Endothelial cell of umbilical vein (primary cell): ENCODE measurements at places on chromosomes 4 and X.
A peak's percentile ranks its signal among the peaks of the same experiment; 100 is the strongest.

DNA sequence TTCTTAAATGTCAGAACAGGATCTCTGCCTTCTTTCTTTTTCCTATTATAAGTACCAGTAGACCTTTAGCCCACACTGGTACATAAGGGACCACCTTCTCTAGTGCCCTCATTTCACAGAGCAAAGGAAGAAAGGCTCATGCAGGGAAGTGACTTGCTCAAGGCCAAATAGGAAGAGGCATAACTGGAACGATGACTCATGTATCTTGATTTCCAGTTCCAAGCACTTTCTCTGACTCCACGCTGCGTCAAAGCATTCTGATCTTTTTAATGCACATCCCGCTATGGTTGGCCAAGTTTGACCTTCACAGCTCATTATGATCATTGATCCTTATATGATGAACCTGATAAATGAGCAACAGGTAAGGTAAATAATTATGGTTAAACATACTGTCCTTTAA lies 542.0 kb downstream of the GBA3 start:
- no peaks in the 10 kb centered on the region for H3K4me1 ChIP-seq
- no peak overlapping the region for H3K27ac ChIP-seq
- H3K27me3 ChIP-seq = no peaks in the 10 kb centered on the region
- no peaks in the 10 kb centered on the region for H3K36me3 ChIP-seq
- DNase-seq = no peak

DNA sequence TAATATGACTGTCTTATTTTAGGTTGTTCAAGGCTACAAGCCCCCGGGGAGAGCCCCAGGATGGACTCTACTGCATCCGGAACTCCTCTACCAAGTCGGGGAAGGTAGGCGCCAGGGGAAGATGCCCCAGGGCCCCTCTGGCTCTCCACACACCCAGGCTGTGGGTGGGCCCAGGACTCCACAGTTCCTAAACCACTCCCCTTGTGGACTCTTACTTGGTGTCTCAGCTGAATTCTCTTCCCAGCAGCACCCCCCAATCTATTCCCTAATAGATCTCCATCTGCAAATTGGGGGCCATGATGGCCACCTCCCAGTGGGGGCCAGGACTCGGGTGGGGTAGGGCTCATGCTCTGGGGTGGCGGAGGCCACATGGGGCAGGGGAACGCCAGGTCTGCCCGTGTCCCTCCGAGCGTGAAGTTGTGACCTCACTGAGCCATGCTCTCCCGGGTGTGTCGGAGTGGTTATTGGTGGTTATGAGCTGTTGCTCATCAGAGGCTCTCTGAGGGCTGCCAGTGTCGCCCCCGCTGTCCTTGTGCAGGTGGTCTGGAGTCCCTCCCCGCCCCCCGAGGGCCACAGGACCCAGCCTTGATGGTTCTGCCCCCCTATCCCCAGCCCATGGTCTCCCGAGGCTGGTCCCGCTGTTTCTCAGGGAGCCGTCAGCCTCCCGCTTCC lies 11.2 kb upstream of the ADD1 start:
- H3K4me1 ChIP-seq = peaks cover 5% of the 10 kb centered on the region
- no peak overlapping the region for H3K27ac ChIP-seq
- H3K27me3 ChIP-seq = no peaks in the 10 kb centered on the region
- H3K36me3 ChIP-seq = peaks cover 47% of the 10 kb centered on the region
- H3K4me3 ChIP-seq = no peak overlapping the region

DNA sequence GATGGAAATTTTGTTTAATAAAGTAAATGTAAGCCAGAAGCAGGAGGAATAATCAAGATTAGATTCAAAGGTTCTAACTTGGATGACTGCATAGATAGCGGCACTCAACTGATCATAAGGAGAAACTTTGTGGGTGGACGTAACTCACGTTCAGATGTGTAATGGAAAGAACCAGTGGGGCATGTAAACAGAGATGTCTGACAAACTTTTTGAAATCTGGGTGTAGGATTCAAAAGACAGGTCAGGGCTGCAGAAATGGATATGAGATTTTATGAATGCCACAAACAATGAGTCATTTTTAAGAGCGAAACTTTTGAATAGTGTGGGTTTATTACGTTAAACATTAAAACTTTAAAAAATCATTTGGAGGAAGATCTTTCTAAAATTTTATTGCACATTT lies 375.6 kb downstream of the GBA3 start:
- DNase-seq = no peak
- H3K4me1 ChIP-seq = no peaks in the 10 kb centered on the region
- no peak overlapping the region for H3K4me3 ChIP-seq
- no peaks in the 10 kb centered on the region for H3K36me3 ChIP-seq
- no peak overlapping the region for H3K27ac ChIP-seq
- H3K27me3 ChIP-seq = no peaks in the 10 kb centered on the region

GRCh38 chr4:2818351-2818939 lies 25.2 kb upstream of the ADD1 start:
- H3K36me3 ChIP-seq = peaks cover 12% of the 10 kb centered on the region
- peak overlapping the region; percentile 10 for H3K4me3 ChIP-seq
- H3K4me1 ChIP-seq = peaks cover 6% of the 10 kb centered on the region
- DNase-seq = no peak

GRCh38 chr4:20878806-20879205 lies 178.5 kb downstream of the PACRGL start:
- H3K4me1 ChIP-seq = no peaks in the 10 kb centered on the region
- H3K27ac ChIP-seq = no peak overlapping the region
- no peaks in the 10 kb centered on the region for H3K27me3 ChIP-seq
- no peak for DNase-seq
- H3K36me3 ChIP-seq = no peaks in the 10 kb centered on the region
